ENCODE measurements at places on chromosomes 11 and 22. TPM values are rescaled to one million over a fixed set of nuclear protein-coding genes. Genes with fewer than 3 reads are reported as not detected.

GRCh38 chr11:24356501-24356900 is 140.4 kb upstream of the LUZP2 start:
- H3K36me3 ChIP-seq = no peaks in the 10 kb centered on the region
- DNase-seq = no peak

FSHB gene
- total RNA-seq = not detected

DNA sequence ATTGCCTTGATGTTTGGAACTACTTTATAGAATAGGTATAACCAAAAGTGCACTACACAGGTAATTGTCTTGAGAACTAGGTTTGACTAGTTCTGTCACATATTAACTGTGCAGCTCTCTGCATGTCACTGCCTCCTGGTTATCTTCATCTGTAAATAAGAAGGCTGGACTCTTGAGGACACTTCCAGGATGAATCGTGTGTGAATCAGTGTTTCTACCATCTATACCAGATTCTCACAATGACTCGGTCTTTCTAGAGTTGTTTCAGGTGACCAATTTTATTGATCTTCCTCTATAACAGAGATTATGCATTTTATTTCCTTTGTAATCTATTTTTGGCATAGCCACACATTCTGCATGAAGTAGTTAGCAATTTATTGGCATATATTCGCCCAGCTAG is 1181.0 kb upstream of the TENM4 start:
- H3K4me3 ChIP-seq = no peak overlapping the region
- no peaks in the 10 kb centered on the region for H3K4me1 ChIP-seq
- H3K36me3 ChIP-seq = no peaks in the 10 kb centered on the region
- DNase-seq = no peak

- DNase-seq = no peak
- peaks cover 28% of the 10 kb centered on the region for H3K36me3 ChIP-seq
- H3K27ac ChIP-seq = no peak overlapping the region
- H3K27me3 ChIP-seq = no peaks in the 10 kb centered on the region
These were observed 40.1 kb downstream of the DGCR2 start for GRCh38 chr22:19082101-19082500.

OPCML gene
- 0.56 TPM for total RNA-seq

DNA sequence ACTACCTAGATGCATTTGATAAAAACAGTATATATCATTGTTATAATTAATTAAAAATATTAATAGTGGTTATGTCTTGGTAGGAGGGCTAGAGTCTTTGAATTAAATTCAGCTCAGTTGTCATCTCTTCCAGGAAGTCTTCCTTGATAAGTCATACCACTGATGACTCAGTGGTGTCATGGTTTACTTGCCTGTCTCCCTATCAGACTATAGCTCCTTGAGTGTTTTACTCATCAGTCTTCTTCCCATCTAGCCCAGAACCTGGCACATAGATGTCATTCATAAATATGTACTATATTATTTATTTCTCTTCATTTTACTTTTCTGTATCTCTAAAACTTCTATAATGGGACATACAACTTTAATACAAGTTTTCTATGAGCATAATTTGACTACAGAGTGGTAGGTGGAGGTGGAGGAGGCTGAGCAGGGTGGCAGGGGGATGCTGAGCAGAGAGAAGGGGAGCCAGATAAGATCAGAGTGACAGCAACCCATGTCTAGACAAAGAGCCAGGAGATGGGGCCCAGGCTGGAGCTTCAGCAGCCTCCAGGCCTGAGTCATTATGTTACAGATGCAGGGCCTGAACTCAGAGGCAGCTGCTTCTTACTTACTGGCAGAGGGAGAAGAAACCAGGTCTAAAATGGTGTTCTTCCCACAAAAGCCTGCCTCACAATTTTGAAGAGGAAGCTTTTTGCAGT is 82.3 kb upstream of the PHOX2A start:
- H3K27me3 ChIP-seq = no peaks in the 10 kb centered on the region
- no peak overlapping the region for H3K4me3 ChIP-seq
- H3K27ac ChIP-seq = peak overlapping the region; percentile 6
- DNase-seq = no peak

GRCh38 chr11:126332221-126332711 is 23.2 kb upstream of the ST3GAL4 start:
- H3K27me3 ChIP-seq = no peaks in the 10 kb centered on the region
- peak overlapping the region; percentile 44 for H3K27ac ChIP-seq
- H3K4me3 ChIP-seq = no peak overlapping the region
